ENCODE measurements at places on chromosomes 13 and 19.

- DNase-seq, result no peak
Measured at GRCh38 chr19:42628411-42629140, 33.9 kb upstream of the CEACAM8 start.

- no peak for DNase-seq
Measured at GRCh38 chr13:35472323-35472881, 4.1 kb downstream of the MAB21L1 start.

DNA sequence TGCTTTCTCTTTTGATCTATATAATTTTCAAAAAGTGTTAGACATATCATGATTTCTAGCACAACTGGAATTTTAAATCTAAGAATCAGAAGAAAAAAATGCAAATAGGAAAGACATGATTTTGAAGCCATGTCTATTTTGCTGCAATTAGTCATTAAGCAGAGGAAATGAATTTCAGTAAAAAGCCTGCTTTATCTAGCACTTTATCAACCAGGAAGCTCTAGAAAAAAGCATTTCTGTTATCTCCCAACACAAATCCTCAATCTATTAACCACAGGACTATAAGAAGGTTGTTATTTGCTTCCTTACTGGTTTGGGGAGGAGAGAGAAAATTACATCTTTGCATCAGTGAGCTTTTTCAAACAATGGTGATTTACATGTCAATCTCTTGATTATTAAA is 716.7 kb downstream of the DIAPH3 start:
- DNase-seq, result no peak

DNA sequence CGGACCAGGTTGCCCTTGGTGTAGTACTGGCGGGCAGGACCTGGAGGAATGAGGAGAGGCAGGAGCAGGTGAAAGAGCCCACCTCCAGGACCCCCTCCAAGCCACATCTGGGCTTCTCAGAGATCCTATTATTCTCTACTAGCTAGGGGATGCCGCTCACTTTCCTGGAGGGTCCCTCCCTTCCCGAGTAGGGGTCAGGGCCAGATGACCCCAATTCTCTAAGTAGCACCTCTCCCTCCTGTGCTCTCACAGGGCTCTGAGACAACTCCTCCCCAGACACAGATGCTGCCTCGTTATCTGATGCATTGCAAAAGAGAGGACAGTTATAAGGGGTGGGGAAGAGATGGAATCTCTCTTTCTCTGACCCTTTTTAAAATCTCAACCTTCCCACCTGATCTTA is 22.9 kb downstream of the GP6 start:
- DNase-seq, result no peak

GRCh38 chr13:74485757-74486156 is 351.6 kb upstream of the KLF12 start:
- no peak for DNase-seq

GRCh38 chr19:3025549-3025886 is 3.6 kb downstream of the TLE2 start:
- DNase-seq, result peak; percentile 39

- DNase-seq, result no peak
Measured at GRCh38 chr13:28401303-28402056, 93.4 kb downstream of the FLT1 start.

- DNase-seq, result no peak
Measured at GRCh38 chr19:3392480-3392879, 26.1 kb downstream of the NFIC start.

DNA sequence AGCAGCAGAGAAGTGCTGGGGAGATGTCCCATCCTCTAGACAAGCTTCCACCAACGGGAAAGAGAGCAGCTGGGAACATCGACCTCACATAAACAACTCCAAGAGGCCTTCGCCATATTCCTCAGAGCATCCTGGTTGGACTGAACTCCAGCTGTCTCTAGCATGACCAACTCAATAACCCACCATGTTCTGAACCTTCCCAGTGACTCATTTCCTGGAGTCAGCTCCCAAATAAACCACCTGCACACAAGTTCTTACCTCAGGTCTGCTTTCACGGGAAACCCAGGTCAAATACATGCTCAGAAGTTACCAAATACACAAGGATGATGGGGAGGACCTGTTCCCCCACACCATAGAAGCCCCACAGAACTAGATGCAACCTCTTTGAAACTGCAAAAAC is 878.5 kb downstream of the UQCRFS1 start:
- no peak for DNase-seq

GRCh38 chr13:45396533-45397095 is 21.6 kb downstream of the SLC25A30 start:
- no peak for DNase-seq
